NB4 (cell line): ENCODE measurements at places on chromosomes 16 and 17.
A peak's percentile ranks its signal among the peaks of the same experiment; 100 is the strongest.

GRCh38 chr16:74146643-74147042, 150.0 kb upstream of the PSMD7 start:
- DNase-seq: no peak

DNA sequence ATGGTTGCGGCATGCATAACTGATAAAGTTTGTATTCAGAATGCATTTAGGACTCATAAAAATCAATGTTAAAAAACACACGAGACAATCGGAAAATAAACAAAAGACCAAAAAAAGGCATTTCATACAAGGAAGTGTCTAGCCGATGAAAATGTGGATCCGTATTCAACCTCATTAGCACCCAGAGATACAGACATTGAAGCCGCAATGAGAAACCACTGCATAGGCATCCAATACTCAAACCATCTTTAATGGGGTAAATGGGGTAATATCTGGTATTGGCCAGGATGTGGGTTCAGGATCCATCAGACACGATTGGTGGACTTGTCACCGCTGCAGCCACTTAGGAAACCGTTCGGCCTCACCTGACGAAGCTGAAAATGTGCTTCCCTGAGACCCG, 47.4 kb upstream of the ENPP7 start:
- DNase-seq: no peak

DNA sequence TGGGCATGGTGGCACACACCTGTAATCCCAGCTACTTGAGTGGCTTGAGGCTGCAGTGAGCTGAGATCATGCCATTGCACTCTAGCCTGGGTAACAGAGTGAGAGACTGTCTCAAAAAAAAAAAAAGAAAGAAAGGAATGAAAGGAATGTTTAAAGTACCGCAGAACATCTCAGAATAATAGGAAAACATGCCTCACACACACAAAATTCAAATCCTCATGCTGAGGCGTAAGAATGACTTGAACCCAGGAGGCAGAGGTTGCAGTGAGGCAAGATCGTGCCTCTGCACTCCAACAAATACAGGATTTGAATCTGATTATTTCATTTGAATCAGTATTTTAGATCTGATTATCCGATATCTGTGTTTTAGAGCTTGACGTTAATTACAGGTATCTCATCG, 21.3 kb upstream of the GAA start:
- no peak for DNase-seq

GRCh38 chr17:49456183-49456965, 38.7 kb upstream of the NGFR start:
- peak; percentile 85 for DNase-seq

DNA sequence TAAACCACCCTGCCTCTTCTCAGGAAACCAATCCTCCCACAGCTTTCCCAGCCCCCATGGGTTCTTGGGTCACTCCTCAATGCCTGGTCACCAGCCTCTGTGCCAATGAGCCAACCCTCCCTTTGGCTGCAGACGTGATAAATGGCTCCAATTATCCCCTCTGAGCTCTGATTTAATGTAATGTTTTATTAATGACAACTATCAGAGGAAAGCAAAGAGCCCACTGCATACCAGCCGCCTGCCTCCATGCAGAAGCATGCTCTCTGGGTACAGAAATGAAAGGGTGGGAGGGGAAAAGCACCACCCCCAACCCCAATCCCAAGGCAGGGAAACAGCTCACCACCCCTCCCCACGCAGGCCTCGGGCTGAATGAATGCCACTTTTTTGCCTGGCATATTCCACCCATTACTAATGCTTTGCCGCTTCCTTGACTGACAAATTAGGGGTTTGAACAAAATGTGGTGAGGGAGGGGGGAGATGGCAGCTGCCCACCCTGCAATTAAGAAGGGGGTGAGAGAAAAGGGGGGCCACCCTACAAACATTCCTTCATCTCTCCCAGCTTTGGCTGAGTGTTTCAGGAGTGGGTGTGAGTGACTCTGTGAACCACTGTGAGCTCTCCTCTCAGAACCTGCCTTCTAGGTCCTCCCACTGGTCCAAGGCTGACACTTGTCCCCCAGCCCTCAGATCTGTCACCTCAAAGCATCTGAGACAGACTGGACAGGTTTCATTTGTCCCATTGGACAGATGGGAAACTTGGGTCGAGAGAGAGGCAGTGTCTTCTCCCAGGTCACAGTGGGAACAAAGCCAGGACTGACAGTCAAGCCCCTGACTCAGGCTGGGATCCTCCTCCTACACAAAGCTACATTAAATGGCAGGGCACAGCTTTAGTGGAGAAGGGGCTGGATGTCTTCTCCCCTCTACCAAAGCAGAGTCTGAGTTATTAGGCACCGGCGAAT, 161.5 kb downstream of the TMEM132E start:
- DNase-seq: no peak

- DNase-seq: no peak
Measured at GRCh38 chr16:47260503-47260902, 116.8 kb upstream of the NETO2 start.

DNA sequence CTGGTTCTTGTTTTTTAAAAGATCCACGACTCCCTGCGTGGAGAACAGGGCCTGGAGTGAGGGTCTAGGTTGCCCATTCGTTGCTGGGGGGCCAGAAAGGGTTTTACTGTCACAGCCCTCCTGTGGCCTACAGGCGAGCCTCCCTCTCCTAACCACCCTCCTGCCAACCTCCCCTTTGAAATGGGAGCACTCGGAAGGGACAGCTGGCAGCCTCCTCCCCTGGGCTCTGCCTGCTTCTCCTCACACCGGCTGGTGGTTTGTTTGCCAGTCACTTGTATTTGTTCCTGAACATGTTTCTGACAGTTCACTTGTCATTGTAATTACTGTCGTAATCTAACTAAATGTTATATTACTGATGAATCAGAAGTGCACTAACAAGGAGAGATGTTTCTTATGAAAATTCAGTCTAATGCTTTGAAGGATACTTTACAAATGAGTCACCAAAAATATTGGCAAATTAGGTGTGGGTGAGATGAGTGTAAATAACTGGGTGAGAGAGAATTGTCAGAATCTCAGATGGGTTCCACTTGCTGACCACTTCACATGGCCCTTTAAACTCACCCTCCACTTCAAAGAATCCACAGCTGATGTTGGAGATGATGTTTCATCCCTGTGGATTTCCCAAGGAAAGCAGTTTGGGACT, 2.7 kb upstream of the SPPL2C start:
- DNase-seq: no peak
